ENCODE measurements at places on chromosomes 2 and 18. TPM values are rescaled to one million over a fixed set of nuclear protein-coding genes. Genes with fewer than 3 reads are reported as not detected.

RTP5 gene
- 9.4 TPM for total RNA-seq

ERBB4 gene
- total RNA-seq: 94.9 TPM

GRCh38 chr2:100405403-100406119, 11.9 kb downstream of the CHST10 start:
- no peak for DNase-seq

GRCh38 chr18:73264562-73264921, 396.8 kb upstream of the NETO1 start:
- DNase-seq: no peak

GRCh38 chr2:48315896-48316194, 214.1 kb upstream of the STON1 start:
- DNase-seq: no peak

- no peak for DNase-seq
Observed at GRCh38 chr2:240425697-240426096, 9.8 kb upstream of the GPC1 start.

GRCh38 chr2:29480426-29480825, 365.2 kb downstream of the CLIP4 start:
- DNase-seq: no peak

All from dorsolateral prefrontal cortex (tissue), 122 donors.